ENCODE measurements at places on chromosomes 3 and 15.

GRCh38 chr3:133366921-133367320, 32.9 kb upstream of the BFSP2 start:
- no peak for DNase-seq

GRCh38 chr3:23591374-23591773, 214.4 kb upstream of the UBE2E1 start:
- DNase-seq = no peak

DNA sequence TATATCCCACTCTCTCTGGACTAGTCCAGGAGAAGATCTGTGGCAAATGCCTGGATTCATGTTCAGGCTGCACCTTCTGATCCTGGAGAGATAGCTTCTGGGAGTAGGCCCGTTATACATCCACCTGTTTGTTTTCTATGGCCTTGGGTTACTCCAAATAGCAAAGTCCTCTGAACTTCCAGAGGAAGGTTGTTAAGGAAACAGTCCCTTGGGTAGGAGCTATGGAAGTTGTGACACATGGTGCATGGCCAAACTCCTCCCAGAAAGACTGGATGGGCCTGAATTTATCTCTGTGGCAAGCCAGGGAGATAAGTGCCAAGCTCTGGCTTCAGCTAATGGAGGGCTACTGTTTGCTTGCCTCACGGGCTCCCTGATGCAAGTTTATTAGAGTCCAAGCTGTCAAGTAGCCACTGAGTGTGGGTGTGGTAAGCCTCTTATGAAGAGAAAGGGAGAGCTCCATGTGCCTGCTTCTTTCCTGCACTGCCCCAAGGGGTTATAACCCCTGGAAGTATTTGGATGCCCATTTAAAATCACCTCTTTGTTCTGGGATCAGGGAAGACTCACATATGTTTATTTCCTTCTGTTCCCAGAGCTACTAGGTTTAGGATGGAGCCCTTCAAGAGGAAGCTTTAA, 328.7 kb upstream of the ATP11B start:
- DNase-seq = no peak

DNA sequence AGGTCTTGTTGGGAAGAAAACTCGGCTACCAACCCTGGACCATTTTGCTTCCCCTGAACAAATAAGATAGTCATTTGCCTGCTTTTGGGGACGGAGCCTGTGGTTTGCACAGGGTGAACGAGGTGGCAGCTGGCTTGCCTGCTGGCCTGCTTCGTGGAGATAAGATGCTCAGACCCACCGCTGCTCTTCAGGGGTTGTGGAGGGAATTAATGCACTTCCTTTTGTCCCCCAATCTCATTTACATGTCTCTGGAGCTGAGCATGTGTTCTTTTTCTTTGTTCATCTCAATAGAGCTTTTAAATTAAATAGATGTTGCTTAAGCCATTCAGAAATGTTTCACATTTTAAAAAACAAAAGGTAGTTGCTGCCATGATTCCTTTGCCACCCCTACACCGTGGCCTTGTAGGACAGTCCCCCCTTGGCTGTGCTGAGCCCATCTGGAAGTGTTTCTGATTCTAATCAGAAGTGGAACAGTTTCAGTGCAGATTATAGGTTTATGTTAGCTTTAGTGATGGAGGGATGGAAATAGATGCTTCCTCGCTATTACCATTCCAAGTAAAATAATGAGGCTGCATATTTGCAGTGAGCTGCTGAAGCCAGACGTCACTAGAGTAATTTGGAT, 25.6 kb downstream of the APBA2 start:
- DNase-seq = no peak

- DNase-seq = no peak
Measured at GRCh38 chr15:83208367-83208661, 691 bp upstream of the HDGFL3 start.

DNA sequence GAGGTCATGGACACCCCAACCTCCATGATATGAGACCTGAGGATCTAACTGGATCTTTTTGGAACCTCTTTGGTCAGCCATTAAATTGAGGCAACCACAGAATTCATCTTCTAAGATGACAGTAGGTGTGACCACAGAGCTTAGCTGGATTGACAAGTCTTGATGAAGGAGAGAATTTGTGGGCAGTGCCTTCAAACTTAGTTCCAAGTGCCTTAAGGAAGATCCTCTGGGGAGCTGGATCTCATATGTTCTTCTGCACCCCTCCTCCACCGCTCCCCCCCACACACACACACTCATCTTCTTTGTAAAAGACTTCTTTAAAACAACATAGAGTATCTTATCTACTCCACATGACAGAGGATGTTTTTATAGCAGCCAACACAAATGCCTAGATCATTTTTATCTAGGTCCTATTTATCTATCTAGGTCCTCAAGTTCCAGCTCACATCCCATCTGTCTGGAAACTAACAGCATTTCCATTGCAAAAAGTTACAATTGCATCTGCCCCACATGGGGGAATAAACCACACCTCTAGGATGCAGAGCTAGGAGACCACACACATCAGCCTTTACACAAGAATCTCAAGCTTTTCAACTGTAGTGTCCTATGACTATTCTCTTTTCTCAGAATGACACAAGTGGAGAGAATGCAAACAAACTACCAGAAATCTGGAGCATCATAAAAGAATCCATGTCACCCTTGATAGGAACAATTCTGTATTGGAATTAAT, 37.4 kb downstream of the WWTR1 start:
- DNase-seq = no peak

- no peak for DNase-seq
Measured at GRCh38 chr3:111081008-111081545, 9.5 kb downstream of the NECTIN3 start.

GRCh38 chr3:114499976-114500375, 206.1 kb downstream of the TIGIT start:
- no peak for DNase-seq

DNA sequence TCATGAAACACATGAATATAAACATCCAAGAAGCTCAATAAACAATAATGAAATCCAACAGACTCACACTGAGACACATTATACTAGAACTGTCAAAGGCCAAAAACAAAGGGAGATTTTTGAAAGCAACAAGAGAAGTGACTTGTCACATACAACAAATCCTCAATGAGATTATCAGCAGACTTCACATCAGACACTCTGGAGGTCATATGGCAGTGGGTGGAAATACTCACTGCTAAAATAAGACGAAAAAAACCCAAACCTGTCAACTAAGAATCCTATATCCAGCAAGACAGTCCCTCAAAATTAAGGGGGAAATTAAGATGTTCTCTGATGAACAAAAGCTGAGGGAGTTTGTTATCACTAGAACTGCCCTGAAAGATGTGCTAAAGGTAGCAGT, 125.4 kb upstream of the MELTF start:
- no peak for DNase-seq

- no peak for DNase-seq
Measured at GRCh38 chr3:14726441-14726780, 51.5 kb downstream of the C3orf20 start.

- no peak for DNase-seq
Measured at GRCh38 chr3:50132421-50133282, 22.5 kb upstream of the SEMA3F start.

DNA sequence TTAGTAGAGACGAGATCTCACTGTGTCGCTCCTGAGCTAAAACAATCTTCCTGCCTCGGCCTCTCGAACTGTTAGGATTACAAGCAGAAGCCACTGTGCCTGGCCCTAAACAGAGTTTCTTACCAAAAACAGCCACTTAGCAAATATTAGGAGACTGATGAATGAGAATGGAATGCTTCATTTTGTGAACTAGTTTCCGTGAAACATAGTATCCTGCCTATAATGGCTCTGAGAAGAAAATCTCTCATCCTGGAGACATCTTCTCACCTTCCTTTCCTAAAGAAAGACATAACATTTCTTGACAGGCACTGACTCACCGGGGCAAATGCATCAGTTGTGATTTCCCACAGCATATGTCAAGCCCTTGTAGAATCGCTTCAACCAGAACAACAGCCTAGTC, 44.9 kb downstream of the GJD2 start:
- no peak for DNase-seq

- DNase-seq = no peak
Measured at GRCh38 chr3:9806137-9806536, 3.9 kb upstream of the TTLL3 start.

DNA sequence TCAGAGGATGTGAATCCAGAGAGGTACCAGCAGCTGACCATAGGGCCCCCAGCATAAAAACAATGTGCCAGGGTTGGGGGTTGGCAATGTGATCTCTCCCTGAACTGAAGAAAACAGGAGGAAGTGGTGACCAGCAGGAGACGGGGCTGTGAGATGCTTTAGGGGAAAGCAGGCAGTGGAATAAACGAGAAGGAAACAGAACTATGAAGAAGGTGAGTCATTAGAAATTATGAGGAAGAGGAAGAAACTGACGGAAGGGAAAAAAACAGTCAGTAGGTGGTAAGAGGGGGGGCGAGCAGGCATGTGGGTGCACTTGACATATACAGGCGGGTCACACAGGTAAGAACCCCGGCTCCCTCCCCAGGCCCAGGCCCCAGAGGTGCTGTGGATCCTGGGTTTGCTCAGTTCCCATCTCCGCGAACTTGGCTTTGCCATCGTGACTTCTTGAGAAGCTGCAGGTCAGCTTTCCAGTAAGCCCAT, 42.2 kb upstream of the B3GNT5 start:
- DNase-seq = no peak

GRCh38 chr3:71702131-71703024, 22.8 kb downstream of the EIF4E3 start:
- DNase-seq = no peak

GRCh38 chr3:52108302-52109232, 45.7 kb downstream of the POC1A start:
- peak; percentile 60 for DNase-seq

- DNase-seq = no peak
Measured at GRCh38 chr3:112817271-112817670, 29.4 kb downstream of the CD200R1L start.

DNA sequence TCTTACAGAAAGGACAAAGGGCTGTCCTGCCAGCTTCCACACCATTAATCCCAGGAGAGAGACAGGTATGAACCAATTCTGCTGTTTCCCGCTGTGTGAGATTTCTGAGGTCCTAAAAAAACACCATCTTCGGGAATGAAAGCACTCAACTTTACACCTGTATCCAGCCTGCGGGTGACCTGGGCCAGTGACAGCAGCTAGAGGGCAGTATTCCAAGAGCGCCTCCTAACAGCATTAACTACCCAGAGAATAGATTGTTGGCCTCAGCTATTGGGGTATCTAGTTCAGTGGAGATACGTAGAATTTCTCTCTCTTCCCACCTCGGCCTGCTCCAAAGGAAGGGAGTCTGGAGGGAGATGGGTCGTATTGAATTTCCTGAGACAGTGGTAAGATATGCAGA, 55.1 kb downstream of the WDR76 start:
- DNase-seq = no peak

DNA sequence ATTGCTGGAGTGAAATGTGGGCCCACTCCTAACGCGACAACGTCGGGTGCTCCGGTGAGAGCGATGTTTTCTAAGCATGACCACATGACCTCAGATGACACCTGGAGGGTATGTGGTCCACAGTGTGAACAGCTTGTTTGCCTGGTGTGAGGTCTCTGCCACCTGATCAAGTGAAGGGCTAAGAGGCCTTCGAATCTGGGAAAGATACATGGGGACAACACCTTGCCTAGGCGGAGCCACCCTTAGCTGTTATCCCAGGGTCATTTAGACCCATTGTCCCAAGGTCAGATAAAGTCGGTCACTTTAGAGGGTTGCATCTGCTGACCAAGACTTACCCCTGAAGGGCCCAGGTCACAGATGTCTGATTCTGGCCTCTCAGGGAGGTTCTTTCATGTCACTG, 34.9 kb upstream of the ALDH1A3 start:
- no peak for DNase-seq

GRCh38 chr3:16890597-16891333, 6.0 kb downstream of the PLCL2 start:
- no peak for DNase-seq

GRCh38 chr3:39189150-39189958, 3.0 kb downstream of the XIRP1 start:
- no peak for DNase-seq

Measured in hypothalamus (tissue), 51 donors.